Activated B cell treated with CpG ODN at 0.5 μM for 24 hours (primary cell): ENCODE measurements at places on chromosomes 2 and 18. TPM values are rescaled to one million over a fixed set of nuclear protein-coding genes. Genes with fewer than 3 reads are reported as not detected.

G6PC2 gene
- not detected in 2 replicates for total RNA-seq

TP53I3 gene
- total RNA-seq, result 4.4 and 6.3 TPM in 2 replicates

SPATS2L gene
- 0.64 and 0.86 TPM in 2 replicates for total RNA-seq

IL18RAP gene
- total RNA-seq, result 0.98 and 1.5 TPM in 2 replicates

CLIP4 gene
- 5.7 and 5.8 TPM in 2 replicates for total RNA-seq

POMC gene
- 3.2 and 4.4 TPM in 2 replicates for total RNA-seq

YPEL5 gene
- 56.7 and 57.4 TPM in 2 replicates for total RNA-seq

SIX3 gene
- total RNA-seq, result not detected in 2 replicates

GRCh38 chr2:237057893-237058300, 27.8 kb upstream of the COPS8 start:
- DNase-seq, result no peak

DNA sequence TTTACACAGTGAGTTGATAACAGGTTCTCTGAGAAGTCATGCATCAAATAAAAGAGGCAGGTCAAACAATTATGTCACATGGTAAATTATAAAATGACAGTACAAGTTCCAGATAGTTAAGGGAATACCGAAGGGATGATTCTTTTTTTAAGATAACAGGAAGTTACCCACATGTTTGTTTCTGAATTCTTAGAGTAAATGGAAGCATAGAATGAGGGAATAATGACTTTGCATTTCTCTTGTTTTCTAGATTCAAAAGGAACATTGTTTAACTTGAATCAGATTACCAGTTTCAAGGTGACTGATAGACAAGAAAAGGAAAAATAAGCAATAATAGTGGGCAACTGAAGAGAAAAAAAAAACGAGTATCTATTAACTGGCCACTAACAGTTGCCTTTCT, 124.5 kb downstream of the MIB1 start:
- DNase-seq, result no peak

GRCh38 chr2:127843677-127844076, 14.3 kb downstream of the POLR2D start:
- no peak for DNase-seq

GRCh38 chr2:8965216-8965969, 38.1 kb downstream of the MBOAT2 start:
- no peak for DNase-seq

- no peak for DNase-seq
These were observed 12.4 kb downstream of the ADRA2B start for GRCh38 chr2:96103761-96104486.

DNA sequence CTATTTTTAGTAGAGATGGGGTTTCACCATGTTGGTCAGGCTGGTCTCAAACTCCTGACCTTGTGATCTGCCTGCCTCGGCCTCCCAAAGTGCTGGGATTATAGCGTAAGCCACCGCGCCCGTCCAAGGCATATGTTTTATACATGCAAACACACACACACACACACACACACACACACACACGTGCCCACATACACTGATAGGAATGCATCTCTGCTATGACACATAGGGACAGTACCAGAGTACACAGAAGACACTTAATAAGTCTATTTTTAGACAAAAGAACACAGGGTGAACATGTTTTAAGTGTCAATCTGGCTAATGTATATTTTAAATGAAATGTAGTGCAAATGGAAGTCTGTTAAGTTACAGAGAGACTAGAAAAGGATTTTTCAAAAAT, 10.7 kb upstream of the RNF103 start:
- no peak for DNase-seq

GRCh38 chr18:76405280-76405679, 89.8 kb downstream of the ZNF516 start:
- DNase-seq, result no peak

GRCh38 chr2:237345411-237345810, 68.6 kb downstream of the COL6A3 start:
- DNase-seq, result no peak

DNA sequence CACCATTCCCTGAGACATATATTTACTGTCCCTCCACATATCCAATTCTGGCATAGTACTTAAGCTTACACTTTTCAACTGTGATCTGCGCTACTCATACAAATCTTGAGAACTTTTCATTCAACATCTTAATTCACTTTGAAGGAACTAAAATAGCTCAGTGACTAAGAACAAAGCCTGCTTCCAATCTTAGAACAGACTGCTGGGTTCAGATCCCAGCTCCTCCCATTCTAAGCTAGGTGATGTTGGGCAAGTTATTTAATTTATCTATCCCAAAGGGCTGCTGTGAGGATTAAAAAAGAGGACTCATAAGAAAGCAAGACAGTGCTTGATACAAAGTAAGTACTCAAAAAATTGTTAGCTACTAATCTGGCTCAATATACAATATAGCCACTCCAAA, 57.9 kb downstream of the UGP2 start:
- DNase-seq, result no peak

GRCh38 chr18:12890964-12891363, 6.9 kb upstream of the PTPN2 start:
- no peak for DNase-seq

- DNase-seq, result no peak
These were observed 789.4 kb upstream of the PIK3C3 start for GRCh38 chr18:41165625-41166024.

- DNase-seq, result no peak
These were observed 618.0 kb upstream of the ZEB2 start for GRCh38 chr2:145137901-145138300.

GRCh38 chr2:141630407-141630930, 500.3 kb downstream of the LRP1B start:
- DNase-seq, result no peak

DNA sequence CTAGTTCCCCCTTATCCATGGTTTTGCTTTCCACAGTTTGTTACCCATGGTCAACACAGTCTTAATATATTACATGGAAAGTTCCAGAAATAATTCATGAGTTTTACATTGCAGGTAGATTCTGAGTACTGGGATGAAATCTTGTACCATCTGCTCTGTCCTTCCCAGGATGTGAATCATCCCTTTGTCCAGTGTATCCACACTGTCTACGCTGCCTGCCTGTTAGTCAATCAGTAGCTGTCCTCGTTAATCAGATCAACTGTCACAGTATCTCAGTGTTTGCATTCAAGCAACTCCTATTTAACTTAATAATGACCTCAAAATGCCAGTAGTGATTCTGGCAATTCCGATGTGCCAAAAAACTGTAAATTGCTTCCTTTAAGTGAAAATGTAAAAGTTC, 76.3 kb downstream of the DYNC1I2 start:
- no peak for DNase-seq

- DNase-seq, result no peak
These were observed 3.1 kb upstream of the TMEM150A start for GRCh38 chr2:85605406-85606115.

- DNase-seq, result no peak
These were observed 14.0 kb downstream of the ANXA4 start for GRCh38 chr2:69755862-69756467.

DNA sequence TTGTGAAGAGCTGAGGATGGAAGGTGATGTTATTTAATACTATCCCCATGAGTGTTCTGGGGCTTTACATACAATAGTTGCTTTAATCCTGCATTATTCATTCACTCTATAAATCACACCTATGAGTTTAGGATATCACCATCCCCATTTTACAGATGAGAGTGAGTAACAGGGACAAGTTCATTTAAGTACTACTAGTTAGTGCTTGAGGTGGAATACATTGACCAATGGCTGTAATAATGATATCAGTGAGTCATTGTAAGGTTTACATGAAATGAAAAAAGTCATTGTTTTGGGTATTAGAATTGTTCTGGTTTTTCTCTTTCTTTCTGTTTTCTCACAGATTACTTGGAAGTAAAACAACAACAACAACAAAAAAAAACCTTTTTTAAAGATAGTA, 42.5 kb downstream of the TANC1 start:
- no peak for DNase-seq

DNA sequence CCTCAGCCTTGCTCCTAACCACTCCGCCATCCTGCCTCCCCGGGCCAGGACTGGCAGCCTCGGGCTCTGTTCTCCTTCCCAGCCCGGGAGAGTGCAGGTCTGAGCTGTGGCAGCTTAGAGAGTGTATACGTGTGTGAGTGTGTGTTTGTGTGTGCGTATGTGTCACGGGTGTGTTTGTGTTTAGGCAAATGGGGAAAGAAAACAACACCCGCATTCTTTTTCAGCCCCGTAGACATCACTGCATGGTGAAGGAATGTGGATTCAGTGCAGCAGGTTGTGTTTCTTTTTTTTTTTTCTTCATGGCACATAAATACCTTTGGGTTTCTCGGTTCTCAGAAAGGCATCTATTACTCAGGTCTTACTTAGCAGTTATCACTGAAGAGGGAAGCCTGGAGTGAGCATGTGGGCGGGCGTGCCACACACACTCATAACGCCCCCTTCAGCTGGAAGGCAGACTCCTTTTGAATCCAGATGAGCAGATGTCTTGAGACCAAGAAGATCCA, 44.2 kb downstream of the GLI2 start:
- DNase-seq, result no peak

- no peak for DNase-seq
These were observed 65.4 kb downstream of the TRPM8 start for GRCh38 chr2:233982421-233983121.
